ENCODE measurements at places on chromosomes 4 and X.

- no peak for DNase-seq
These were observed 6.4 kb downstream of the EDA2R start for GRCh38 chrX:66632473-66632872.

GRCh38 chr4:94358101-94358500, 15.5 kb upstream of the HPGDS start:
- no peak for DNase-seq

GRCh38 chrX:42686706-42687105, 91.3 kb downstream of the PPP1R2C start:
- DNase-seq: no peak

- DNase-seq: no peak
These were observed 3.1 kb upstream of the FGFR3 start for GRCh38 chr4:1790005-1790404.

GRCh38 chrX:153725832-153726285, 1.2 kb downstream of the ABCD1 start:
- DNase-seq: no peak

DNA sequence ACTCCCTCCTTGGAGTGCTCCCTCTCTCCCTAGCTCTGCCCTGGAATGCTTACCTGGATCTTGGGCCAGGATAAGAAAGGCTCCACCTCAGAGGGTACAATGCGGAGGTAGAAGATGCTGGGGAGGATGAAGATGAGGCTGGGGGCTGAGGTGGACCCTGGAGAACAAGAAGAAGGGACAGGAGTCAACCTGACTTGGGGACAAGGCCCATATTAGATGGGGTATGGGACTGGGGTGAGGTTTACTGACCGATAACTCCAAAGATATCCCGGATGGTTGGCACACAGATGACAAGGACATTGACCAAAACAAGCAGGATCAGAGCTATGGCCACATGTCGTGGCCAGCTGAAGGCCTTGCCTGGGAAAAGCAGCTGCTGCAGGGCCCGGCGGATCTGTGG, 10.6 kb downstream of the SLC38A5 start:
- DNase-seq: no peak

GRCh38 chr4:2587213-2587823, 50.9 kb downstream of the FAM193A start:
- no peak for DNase-seq

GRCh38 chrX:23742174-23742696, 841 bp downstream of the ACOT9 start:
- DNase-seq: no peak

GRCh38 chr4:61750810-61751209, 550.7 kb downstream of the ADGRL3 start:
- DNase-seq: no peak

GRCh38 chr4:8185295-8185694, 13.8 kb upstream of the SH3TC1 start:
- DNase-seq: no peak

DNA sequence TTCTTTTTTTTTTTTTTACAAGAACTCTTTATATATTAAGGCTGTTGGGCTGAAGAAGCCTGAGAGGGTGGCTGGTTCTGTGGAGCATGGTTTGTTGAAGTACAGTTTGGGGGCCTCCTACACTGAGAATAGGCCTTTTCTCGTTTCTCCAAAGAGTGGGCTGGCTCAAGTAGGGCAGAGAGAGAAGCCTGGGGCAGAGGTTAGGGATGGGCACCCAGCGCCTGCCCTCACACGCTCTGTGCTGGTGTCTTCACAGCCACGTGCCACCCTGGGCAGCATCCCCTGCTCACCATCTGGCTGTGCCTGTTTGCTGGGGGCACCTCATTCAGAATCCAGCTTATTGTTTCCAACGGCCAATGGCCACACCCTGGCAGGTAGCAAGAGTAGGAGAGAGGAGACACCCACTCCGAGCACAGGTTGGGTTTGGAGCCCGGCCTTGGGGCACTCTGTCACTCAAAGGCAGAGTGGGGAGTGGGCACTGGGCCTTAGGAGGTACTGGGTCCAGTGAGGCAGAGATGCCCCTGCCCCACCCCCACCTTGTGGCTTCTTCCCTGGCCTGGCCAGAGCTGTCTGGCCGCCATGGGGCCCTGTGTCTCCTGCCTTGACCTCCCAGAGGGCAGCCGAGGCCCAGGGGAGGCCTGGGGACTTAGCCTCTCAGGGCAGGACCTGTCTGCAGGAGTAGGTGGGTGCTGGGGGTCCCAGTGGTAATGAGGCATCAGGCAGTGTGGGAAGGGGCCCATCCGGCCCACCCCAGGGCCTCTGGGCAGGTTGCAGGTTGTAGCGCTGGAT, 2.9 kb downstream of the MSANTD1 start:
- DNase-seq: no peak

GRCh38 chrX:138775517-138775916, 64.0 kb upstream of the FGF13 start:
- no peak for DNase-seq

GRCh38 chr4:123555807-123556273, 159.2 kb downstream of the SPRY1 start:
- DNase-seq: no peak

DNA sequence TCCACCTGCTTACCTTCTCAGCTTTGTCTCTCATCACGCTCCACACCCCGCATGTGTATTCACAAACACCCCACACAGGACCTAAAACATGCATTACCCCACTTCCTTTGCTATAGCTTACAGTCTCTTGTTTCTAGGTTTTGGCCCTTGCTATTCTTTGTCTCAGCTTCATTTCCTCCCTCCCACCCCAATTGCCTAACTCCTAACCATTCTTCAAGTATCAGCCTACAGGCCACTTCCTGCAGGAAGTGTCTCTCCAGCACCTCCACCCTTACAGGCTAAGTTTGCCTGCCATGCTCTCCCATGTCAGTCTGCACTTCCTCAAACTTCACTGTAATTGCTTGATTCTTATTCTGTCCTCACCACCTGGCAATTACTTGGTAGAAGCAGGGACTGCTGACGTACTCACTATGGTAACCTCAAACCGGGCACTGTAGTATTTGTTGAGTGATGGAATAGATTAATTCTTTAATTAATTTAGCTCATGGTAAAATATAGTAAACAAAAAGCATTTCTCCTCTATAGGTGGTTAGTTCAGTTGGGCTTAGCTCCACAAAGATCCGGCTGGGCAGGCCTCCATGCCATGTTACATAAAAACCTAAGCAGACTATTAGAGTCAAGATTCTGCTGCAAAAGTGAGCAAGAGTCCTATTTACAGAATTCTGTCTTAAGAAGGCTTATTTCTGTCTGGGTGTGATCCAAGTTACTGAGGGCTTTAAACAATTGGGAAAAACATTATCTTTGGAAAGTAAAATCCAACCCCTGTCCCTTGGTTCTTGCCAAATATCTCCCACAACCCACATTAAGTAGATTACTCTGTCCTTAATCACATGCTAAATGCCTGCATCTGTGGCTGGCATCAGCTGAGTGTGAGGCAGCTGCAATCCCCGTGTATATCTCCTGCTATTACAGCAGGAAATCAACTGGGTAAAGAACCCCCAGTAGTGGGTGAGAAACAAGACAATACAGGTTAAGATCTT, 124.7 kb upstream of the CPEB2 start:
- DNase-seq: no peak

DNA sequence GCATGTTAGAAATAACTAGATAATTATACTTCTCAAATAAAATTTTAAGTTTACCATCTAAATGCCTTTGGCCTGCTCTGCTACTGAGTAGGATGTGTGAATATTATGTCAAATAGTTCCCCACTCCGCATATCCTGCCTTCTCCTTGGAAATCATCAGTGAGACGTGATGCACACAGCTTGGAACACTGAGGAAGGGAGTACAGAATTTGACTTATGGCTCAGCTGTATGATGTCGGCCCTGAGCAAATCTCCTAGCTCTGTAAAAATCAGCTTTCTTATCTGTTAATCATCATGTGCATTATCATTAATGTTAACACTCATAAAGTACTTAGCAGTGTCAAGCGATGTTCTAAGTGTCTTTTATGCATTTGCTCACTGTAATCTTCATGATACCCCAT, 241.0 kb upstream of the ANKRD50 start:
- no peak for DNase-seq

GRCh38 chr4:137980641-137981040, 261.5 kb downstream of the SLC7A11 start:
- no peak for DNase-seq

DNA sequence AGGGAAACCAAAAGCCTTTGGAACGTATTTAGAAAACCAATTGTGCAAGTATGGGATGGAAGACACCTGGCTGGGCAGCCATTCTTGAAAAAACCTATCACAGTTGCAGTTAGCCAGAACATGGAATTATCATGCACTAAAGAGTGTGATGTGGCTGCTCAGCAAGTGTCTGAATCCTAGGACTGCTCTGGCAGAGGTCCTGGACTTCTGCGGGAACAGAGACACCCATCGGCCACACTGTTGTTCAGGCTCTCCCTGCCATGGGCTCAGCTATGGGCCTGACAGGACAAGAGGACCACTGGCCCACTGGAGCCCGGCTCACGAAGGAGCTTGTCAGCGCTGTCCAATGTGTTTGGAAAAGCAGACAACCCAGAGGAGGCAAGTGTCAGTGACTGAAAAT, 115.7 kb upstream of the GPC4 start:
- no peak for DNase-seq

- no peak for DNase-seq
These were observed 2.7 kb upstream of the AVPR2 start for GRCh38 chrX:153901753-153902140.

GRCh38 chr4:144288011-144288903, 147.7 kb upstream of the GYPA start:
- DNase-seq: no peak

DNA sequence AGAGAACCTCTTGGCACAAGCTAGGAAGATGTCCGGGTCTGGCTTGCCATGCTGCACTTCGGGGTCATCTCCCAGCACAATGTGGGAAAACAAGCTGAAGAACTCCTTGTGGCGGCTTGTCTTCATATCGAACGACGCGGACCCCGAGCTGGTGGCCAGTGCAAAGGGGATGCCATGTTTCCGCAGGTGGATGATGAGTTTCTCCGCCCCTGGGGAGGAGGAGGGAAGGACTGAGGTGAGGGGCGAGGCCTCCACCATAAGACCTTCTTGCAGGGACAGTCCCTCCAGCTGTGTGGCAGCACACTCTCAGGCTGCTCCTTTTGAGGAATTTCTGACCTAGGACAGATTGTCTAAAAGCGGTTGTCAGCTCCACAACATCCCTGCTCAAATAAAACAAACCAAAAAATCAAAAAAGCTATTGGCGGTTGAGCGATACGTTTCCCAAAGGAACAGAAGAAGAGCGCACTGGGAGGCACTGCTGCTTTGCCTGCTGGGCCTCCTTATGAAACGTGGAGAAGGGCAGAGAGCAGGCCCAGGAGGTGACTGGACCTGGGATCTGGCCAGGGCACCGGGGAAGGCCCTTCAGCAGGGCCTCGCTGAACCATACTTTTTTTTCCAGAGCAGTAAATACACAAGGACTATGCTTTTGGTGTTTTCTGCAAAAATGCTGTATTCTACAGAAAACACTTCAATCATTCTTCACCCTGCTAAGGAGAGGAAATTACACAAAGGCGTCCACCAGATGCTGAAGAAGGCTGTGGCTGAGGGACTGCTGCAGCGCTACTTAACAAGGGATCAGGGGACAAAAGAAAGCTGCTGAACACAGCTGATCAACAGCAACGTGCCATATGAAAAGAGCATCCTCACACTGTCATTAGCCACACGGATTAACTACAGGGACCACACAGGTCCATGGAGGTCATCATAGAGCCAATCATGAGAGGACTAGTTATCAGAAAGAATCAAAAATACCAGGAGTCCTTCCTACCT, 70.0 kb upstream of the STS start:
- no peak for DNase-seq

- DNase-seq: no peak
These were observed 63.4 kb downstream of the NUDT10 start for GRCh38 chrX:51395810-51396728.

GRCh38 chr4:89039730-89040338, 17.2 kb downstream of the FAM13A start:
- DNase-seq: no peak

DNA sequence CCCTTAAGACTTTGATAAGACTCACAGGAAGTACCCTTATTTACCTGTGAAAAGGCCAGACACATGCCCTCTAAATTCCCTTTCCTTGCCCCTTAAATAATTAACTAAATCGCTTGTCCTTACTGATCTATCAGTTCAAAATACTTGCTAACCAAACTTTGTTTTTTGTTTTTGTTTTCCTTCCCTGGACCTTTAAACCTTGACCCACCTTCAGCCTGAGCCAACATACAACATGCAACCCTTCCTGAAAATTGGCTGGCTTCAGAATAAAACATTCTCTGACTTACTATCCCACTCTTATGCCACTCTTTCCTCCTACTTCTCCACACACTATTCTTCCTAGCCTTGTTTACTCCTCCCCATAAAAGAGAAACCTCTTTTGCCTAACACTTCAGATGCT, 448.1 kb upstream of the TRAM1L1 start:
- DNase-seq: no peak

- DNase-seq: no peak
These were observed 43.8 kb downstream of the GEMIN8 start for GRCh38 chrX:13985697-13986435.

- no peak for DNase-seq
These were observed 164.6 kb downstream of the PRKX start for GRCh38 chrX:3548765-3549391.

GRCh38 chr4:139669890-139670289, 4.3 kb downstream of the MGST2 start:
- DNase-seq: no peak

GRCh38 chrX:45540181-45540580, 339.5 kb upstream of the DIPK2B start:
- no peak for DNase-seq

GRCh38 chr4:55272589-55272988, 73.5 kb upstream of the SRD5A3 start:
- DNase-seq: no peak

- no peak for DNase-seq
These were observed 170.3 kb downstream of the TBX22 start for GRCh38 chrX:80184854-80185253.

GRCh38 chr4:119029847-119030535, 105.6 kb upstream of the MYOZ2 start:
- DNase-seq: no peak

GRCh38 chr4:26785810-26786209, 74.8 kb upstream of the STIM2 start:
- DNase-seq: no peak
